Heart left ventricle (tissue), 16 donors: ENCODE measurements at places on chromosomes 5 and 9. TPM values are rescaled to one million over a fixed set of nuclear protein-coding genes. Genes with fewer than 3 reads are reported as not detected.

Gene ALG2
- total RNA-seq: 14.8 TPM

Gene NKD2
- total RNA-seq: 2.3 TPM

Gene SGCD
- total RNA-seq: 101 TPM

Gene REXO4
- total RNA-seq: 13.6 TPM

Gene DNAJB5
- 102 TPM for total RNA-seq

Gene HBEGF
- 23.6 TPM for total RNA-seq

Gene MXD3
- 3.1 TPM for total RNA-seq

Gene SLCO6A1
- total RNA-seq: not detected

Gene PCDHB3
- total RNA-seq: 1.3 TPM

Gene LCN1
- not detected for total RNA-seq

Gene PCDHGC4
- 2.9 TPM for total RNA-seq

Gene FRRS1L
- 1.9 TPM for total RNA-seq

Gene SGTB
- total RNA-seq: 11.8 TPM

Gene MFAP3
- total RNA-seq: 52.0 TPM

Gene SV2C
- 0.20 TPM for total RNA-seq

Gene PPIP5K2
- total RNA-seq: 41.6 TPM

Gene WNT8A
- not detected for total RNA-seq

Gene KCNIP1
- not detected for total RNA-seq

Gene SHC3
- total RNA-seq: 0.52 TPM

Gene EIF4E1B
- total RNA-seq: not detected

Gene MGAT1
- 59.2 TPM for total RNA-seq

Gene ADGRV1
- not detected for total RNA-seq

Gene TEX48
- not detected for total RNA-seq

Gene LMX1B
- total RNA-seq: 0.19 TPM

GRCh38 chr5:175448276-175448675 lies 4.3 kb upstream of the DRD1 start:
- DNase-seq: no peak

GRCh38 chr9:129487658-129488483 lies 133.0 kb downstream of the C9orf50 start:
- peak; percentile 72 for DNase-seq

DNA sequence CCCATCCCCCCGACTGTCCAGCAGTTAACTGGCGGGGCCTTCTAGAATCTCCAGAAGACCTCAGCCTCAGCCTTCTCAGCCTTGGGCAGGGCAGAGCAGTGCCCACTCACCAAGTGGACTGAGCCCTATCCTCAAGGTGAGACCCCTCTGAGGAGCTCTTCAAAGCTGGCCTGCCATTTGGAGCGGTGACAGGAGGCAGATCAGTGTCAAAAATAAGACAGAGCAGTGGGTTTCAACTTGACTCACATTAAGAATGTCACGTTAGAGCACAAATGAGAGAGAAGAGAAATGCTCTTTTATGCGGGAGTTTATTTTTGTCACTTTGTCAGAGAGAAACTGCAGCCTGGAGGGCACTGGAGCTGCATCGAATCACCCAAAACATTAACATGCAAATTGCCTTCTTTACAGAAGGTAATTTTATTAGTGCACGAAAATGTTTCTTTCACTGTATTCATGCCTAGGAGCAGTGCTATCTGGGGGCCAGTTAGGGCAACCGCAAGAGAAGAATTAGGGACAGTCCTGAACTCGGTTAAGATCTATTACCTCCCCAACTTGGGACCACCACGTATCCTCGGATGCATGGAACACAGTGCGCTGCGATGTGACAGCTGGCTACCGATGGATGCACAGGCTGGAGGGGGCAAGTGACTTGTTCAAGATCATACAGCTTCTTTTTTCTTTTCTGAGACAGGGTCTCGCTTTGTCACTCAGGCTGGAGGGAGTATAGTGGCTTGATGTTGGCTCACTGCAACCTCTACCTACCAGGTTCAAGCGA lies 188.5 kb downstream of the DAB2IP start:
- no peak for DNase-seq

- peak; percentile 29 for DNase-seq
These were observed 2.5 kb downstream of the FST start for GRCh38 chr5:53482717-53483638.

- no peak for DNase-seq
These were observed 30.4 kb downstream of the SETX start for GRCh38 chr9:132324425-132324824.

DNA sequence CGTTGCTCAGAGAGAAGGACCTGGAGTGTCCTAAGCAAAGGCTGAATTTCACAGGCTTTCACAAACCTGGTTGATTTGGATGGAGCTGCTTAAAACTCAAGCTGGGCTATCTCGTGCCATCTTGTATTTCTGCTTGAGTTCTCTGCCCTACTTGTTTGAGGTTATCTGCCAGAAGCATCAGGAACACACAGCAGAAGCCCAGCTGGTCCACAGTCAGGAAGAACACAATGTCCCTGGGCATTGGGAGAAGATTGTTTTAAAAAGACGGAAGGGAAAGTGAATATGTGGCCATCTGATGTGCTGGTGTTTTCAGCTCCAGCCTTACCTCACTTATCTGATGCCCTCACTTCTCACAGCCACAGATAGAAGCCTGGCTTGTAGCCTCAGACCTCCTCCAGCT lies 32.9 kb upstream of the SLC36A1 start:
- DNase-seq: no peak

DNA sequence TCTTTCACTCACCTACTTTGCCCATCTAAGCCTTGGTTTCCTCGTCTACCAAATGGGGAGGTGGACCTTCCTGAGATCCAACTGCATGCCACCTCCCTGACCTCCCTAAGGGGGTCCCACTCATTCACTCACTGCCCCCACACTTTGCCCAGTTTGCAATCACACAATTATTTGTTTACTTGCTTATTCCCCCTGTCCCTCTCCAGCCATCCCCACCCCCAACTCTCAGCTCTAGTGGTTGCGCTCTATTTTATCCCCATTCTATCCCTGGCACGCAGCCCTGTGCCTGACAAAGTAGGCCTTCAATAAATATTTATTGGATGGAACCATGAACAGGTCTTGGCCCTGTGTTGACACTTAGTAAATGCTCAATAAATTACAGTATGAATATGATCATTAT lies 130.8 kb upstream of the LARP1 start:
- DNase-seq: no peak

DNA sequence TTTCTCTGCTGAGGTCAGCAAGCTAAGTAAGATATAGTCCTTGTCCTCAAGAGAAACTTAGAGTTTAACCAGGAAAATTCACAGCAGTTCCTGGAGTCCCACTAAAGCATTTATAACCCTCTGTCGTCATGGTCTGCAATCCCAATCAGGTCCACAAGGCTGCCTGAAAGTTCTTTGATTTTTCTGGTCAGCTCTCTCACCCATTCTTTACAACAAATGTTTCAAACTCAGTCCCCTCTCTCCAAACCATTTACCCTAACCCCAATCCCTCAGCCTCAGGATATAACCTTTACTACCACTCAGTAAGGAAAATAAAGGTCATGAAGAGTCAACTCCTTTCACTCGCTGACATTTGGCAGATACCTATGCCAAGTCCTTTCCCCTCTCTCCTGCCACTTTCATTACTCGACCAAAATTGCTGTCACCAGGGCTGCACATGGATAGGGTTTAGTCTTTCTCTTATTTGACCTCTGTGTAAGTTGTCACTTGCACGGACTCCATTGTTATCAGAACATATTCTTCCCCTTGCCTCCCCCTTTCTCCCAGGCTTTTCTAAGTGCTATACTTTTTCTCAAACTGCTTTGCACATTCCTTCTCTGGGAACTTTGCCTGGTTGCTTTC lies 936.6 kb downstream of the NR2F1-AS1 start:
- no peak for DNase-seq

DNA sequence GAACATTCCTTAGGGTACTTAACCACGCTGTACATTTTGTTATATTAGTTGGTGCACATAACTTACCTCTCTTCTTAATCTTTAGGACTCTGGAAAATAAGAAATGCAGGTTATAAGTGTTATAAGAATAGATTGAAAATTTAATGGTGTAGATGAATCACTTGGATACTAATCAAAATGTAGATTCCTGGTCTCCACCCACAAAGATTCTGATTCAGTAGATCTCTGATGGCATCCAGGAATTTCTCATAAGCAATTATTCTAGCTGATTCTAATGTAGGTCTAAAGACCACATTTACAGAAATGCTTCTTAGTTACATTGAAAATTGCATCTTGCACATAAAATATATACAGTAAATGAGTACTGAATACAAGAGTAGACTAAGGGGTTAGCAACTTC lies 38.9 kb upstream of the ASTN2 start:
- no peak for DNase-seq

GRCh38 chr9:75096796-75097195 lies 8.5 kb downstream of the OSTF1 start:
- no peak for DNase-seq

GRCh38 chr9:127179633-127180441 lies 57.4 kb upstream of the ANGPTL2 start:
- no peak for DNase-seq

DNA sequence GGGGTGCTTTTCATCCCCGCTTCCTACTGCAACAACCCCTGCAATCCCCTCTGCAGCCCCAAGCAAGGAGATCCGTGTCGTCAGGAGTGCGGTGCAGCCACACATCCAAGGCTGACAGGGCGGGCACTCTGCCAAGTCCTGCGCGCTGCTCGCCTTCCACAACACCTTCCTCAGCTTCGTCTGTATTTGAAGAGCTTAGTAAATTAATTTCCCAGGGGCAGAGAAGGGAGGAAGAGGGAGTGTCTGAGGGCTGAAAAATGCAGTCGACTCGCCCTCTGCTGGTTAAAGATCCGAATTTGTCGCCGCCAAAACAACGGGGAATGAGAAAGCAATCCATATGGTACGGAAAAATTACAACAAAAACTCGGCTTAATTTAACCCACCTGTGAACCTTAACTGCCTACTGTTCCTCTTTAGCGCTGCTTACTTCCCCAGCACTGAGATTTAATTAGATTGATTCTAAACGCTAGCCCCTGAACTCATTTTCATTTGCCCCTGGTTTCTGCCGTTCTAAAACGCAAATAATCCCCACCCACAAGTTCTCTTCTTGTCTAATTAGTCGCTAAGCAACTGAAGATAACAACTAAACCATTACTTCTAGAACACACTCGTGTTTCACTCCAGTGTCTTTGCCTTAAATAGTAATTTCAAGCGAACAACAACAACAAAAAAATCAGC lies 10.9 kb upstream of the PCDHB1 start:
- DNase-seq: peak; percentile 16

DNA sequence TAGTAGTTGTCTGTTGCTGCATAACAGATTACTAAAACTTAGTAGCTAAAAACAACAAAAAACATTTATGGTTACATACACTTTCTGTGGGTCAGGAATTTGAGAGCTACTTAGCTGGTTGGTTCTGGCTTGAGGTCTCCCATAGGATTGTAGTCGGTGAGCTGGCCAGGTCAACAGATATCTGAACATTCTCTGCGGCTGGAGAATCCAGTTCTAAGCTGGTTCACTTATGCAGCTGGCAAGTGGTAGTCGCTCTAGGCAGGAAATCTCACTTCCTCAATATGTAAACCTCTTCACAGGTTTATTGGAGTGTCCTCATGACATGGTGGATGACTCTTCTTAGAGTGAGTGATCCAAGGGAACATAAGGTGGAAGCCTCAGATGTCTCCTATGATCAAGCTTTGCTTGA lies 65.7 kb upstream of the TNFAIP8 start:
- no peak for DNase-seq

DNA sequence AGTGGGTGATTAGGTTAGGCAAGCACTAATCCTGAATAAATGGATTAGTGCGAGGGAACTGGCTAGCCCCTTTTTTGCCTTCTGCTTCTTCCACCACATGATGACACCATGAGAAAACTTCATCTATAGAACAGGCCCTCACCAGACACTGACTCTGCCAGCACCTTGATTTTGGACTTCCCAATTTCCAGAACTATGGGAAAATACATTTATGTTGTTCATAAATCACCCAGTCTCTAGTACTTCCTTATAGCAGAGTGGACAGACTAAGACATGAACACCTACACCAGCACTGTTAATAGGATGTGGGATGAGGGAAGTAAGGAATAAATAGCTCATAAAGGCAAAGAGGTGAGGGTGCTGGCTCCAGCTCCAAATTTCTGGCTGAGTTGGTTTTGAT lies 1.4 kb downstream of the ZNF622 start:
- DNase-seq: no peak

- no peak for DNase-seq
These were observed 318.7 kb downstream of the TMEM161B start for GRCh38 chr5:87949676-87950631.

DNA sequence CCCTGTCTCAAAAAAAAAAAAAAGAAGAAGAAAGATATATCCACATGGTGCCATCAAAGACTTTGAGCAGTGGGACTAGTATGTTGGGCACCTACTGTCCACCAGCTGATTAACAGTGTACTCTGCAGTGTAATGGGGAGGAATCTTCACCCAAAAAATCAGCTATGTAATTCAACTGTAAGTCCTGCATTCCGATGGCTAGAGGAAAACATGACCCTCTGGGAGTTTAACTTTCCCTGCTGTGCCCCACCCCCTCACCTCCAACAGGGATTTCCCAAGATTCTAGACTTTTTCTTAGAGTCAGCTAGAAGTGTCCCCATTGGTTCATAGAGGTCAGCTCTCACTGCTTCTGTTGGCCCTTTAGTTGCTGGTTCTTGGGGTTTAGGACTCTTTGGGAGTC lies 221.2 kb upstream of the CLINT1 start:
- DNase-seq: no peak

GRCh38 chr5:68771221-68771620 lies 322.6 kb upstream of the SLC30A5 start:
- DNase-seq: peak; percentile 25

GRCh38 chr9:131757549-131757948 lies 17.7 kb upstream of the RAPGEF1 start:
- DNase-seq: no peak

GRCh38 chr5:135498637-135498995 lies 37.1 kb downstream of the NEUROG1 start:
- no peak for DNase-seq

DNA sequence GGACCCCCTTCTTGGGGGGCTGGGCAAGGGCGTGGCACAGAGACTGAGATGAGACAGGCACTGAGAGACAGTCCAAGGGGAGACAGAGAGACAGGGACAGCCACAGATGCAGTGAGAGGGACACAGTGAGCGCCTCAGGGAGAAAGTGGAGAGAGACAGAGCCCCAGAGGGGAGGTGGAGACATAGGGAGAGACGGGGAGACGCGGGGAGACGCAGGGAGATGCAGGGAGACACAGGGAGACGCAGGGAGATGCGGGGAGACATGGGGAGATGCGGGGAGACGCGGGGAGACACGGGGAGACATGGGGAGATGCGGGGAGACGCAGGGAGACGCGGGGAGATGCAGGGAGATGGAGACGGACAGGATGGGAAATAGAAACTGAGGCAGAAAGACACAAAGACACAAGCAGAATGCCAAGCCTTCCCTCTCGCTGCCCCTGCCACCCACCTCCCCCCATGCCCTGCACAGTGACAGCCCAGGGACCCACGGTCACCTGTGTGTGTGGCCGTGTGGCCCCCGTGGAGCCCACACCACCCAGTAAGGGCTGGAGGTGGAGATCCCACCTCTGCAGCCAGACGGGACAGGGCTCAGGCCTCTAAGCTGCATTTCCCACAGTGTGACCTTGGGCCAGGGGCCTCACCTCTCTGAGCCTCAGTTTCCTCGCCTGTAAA lies 8.8 kb downstream of the FIBCD1 start:
- DNase-seq: no peak
